ENCODE measurements at places on chromosomes 3 and 15.

DNA sequence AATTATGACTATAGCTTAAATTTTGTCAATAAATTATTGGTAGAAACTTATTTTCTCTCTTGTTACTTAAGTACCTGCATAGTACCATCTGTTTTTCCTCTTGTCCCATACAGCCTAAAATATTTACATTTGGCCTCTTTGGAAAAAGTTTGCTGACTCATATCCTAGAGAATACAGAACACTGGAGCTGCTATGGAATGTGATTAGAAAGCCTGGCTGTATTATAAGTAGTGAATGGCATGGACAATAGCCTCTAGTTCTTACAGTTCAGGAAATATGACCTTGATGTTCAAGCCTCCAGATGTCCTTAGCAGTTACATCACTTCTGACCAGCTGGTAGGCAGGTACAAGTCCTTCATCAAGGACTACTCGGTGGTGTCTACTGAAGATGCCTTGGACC lies 28.3 kb downstream of the ST8SIA2 start:
- no peak for DNase-seq

- no peak for DNase-seq
Observed at GRCh38 chr3:160779040-160779439, 23.0 kb downstream of the PPM1L start.

DNA sequence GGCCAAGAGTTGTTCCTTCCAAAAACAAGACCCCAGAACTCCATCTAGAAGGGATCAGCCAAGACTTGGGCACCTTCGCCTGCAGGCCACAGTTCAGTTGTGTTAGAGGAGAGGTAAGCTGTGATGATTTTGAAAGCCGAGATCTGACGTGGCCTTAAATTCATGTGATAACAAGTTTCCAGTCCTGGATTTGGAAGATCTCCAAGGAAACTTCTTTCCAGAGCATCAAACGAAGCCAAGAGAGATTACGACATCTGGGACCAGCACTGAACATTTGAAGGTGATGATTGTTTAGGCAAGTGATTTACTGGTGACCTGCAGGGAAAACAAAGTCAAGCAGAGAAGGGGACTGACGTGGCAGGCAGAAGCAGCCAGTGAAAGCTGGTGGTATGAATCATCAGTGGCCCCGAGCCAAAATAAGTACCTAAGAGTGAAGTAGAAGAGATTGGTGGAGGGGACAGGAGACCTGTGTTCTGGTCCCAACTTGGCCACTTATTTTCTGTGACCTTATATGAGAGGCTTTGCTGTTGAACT lies 339.0 kb upstream of the PROK2 start:
- peak; percentile 100 for DNase-seq

- no peak for DNase-seq
Observed at GRCh38 chr15:36638671-36639070, 59.2 kb downstream of the CDIN1 start.

- DNase-seq = no peak
Observed at GRCh38 chr3:46102780-46103130, 75.5 kb upstream of the XCR1 start.

DNA sequence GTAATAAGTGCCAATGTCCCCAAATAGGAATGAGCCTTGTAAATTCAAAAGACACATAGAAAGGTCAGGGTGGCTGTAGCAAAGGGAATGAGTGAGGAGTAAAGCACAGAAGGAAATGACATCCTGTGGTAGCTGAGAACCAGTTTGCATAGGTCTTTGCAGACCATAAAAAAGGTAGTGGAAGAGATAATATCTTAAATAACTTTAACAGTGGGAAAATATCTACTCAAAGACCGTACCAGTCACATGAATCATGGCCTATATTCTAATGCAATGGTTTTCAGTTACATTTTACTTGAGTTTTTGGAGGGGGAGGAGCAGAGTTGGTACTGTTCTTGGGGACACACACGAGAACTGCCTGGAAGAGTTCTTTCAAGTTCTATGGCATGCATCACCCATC lies 297.3 kb upstream of the ADAMTS9 start:
- DNase-seq = no peak

DNA sequence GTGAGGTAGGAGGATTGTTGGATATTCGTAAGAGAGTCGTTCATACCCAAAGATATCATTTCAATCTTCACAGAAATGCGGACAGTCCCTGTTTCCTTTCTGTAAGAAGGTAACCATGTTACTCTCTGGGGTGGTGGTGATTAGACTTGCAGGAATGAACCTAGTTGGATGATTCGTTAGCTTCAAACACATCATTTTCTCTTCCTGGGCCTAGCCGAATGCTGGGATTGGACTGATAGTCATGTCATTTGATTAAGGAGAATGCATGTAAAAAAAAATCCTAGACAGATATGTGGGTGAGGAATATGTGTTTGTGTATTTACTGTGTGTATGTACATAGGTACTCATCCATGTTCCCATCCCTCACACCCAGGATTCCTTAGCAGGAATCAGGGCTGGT lies 12.4 kb downstream of the SLCO3A1 start:
- no peak for DNase-seq

GRCh38 chr15:58830556-58830955 lies 59.5 kb downstream of the MINDY2 start:
- no peak for DNase-seq

GRCh38 chr15:89822026-89822425 lies 7.4 kb upstream of the ANPEP start:
- no peak for DNase-seq

DNA sequence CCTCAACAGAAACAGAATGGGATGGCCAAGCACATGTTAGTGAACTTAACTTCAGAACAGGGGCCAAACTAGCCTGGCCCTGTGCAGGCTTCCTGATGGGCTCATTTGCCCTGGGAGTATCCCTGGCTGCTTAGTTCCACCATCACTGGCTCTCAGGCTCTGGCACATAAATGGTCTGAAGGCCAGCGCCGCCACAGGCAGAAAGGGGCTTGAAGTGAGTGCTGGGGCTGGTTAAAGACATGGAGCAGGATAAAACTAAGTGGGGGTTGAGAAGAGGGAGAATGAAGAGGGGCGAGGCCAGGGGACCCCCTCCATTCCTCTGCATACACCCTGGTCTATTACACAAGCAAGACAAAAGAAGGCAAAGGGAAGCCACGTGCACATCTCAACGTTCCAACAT lies 12.2 kb downstream of the SLCO2A1 start:
- no peak for DNase-seq

DNA sequence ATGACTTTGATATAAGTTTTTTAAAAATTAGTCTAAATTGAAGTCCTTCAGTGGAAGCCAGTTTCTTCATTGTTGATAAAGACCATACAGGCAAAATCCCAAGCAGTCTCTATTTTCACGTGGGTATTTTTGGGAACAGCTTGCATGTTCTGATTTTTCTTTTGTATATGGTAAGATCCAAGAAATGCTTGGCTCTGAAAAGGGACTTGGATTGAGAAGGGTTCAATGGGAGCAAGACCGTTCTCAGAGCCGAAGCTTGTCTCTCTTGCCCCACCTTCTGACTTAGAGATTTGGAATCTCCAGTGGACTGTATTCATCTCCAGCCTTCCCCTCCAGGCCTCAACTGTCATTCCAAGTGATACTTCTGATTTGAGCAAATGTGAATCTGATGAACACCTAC lies 175.5 kb downstream of the CHDH start:
- DNase-seq = no peak

DNA sequence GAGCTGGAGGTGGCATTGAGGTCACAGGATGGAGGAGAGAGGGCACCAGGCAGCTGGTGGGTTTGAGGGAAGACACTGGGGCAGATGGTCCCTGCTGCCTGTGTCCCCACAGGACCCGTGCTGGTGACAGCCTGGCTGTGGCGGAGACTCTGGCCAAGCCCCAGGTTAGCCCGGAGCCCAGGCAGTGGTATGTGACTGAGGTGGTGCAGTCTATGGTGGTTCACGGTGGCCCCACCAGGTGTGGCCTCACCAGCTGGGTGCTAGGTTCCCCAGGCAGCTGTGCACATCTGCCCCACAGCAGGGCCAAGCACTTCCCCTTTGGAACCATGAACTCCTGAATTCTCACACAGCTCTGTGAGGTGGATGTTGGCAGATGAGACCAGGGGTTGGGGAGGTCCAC lies 15.4 kb downstream of the PLXNA1 start:
- no peak for DNase-seq

DNA sequence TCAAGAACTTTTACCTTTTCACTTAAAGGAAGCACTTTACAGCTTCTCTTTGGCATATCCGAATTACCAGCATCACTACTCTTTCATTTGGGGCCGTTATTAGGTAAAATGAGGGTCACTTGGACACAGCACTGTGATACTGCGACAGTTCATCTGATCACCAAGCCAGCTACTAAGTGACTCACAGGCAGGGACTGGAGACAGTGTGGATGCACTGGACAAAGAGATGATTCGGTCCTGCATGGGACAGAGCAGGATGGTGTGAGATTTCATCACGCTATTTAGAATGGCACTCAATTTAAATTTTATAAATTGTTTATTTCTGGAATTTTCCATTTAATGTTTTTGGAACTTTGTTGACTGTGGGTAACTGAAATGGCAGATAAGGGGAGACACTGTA lies 166.9 kb upstream of the IL12A start:
- no peak for DNase-seq

DNA sequence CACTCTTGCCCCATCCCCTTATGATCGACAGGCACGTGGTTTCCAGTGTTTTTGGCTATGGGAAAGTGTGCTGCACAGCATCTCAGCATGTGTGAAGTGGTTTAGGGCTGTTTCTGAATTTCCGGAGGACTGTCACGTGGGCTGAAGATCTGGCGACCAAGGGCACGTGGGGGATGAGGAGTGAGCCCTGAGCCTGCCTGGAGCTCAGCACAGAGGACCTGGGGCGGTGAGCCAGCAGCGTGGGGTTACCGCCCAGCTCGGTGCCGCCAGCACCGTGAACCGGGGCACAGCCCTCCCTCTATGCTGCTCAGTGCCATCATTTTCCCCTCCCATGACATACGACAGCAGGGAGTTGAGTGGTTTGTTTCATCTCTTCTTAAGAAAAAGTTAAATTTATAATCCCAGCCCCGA lies 150.2 kb downstream of the DNAJB8 start:
- no peak for DNase-seq

- DNase-seq = no peak
Observed at GRCh38 chr3:196219970-196220311, 3.6 kb downstream of the SLC51A start.

DNA sequence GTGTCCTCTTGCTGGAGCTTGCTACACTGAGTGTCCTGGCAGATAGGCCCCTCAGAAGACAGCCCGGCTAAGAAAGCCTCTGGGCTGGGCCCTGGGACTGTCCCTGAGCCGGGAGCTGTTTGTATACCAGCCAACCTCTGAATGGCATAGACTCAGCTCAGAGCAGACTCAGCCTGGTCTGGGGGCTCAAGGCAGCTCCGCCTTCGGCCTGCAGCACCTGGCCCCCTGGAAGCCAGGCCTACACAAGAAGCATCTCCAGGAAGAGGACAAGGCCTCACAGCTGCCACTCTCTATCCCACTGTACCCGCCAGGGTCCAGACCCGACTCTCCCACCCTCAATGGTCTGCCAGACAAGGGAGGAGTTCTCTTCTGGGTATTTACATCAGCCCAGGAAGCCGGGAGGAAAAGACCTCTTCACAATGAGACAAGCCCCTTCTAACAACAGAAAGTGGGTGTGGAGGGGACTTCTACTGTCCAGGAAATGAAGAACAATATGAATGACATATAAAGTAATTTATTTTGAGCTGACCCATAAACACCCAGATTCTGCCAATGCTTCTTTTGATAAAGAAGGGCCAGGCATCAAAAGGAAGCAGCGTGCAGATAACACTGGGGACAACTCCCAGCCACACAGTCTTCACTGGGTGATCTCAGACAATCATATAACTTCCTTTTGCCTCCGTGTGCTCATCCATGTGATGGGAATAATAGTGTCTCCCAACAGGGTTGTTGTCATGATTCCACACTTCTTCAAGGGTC lies 110.2 kb downstream of the TPRA1 start:
- DNase-seq = no peak

- no peak for DNase-seq
Observed at GRCh38 chr3:62892951-62893350, 17.7 kb upstream of the CADPS start.

DNA sequence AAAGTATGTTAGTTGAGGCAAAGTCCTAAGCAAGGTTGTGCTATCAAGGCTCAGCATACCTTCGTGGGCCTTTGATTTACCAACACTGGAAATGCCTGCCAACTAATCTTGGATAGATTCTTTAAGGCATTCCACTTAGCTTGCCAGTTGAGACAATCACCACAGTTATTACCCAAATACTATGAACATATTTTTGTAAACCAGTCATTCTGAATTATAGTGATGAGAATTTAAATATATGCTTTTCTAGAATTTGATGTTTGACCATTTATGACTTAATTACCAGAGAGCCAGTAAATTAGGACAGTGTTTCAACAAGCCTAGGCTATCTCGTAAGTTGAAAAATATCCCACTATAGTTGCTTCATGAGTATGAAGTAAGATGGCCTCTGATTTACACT lies 15.5 kb downstream of the TRIM59 start:
- DNase-seq = peak; percentile 7

DNA sequence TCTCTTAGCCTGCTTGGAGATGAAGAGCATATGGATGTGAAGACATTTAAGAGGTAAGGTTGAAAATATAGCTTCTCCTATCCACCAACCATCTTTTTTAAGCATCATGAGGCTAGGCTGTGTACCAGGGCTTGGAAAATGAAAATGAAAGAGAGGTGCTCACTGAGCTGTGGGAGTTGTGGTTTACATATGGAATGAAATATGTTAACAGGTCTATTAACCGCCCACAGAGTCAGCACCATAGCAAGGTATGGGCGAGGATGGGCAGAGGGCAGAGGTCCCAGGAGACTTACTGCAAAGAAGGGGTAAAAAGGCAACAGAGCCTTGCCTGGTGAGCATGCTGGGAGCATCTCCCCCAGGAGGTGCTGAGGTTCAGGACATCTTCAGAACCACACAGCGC lies 273.1 kb downstream of the GABRG3 start:
- DNase-seq = no peak

- no peak for DNase-seq
Observed at GRCh38 chr3:129618901-129619671, 12.6 kb upstream of the PLXND1 start.

- DNase-seq = no peak
Observed at GRCh38 chr3:132784502-132785025, 62.4 kb upstream of the NPHP3 start.

All from skeletal muscle cell (primary cell).